ENCODE measurements at places on chromosomes 11 and 22.

GRCh38 chr11:86703987-86704386 is 31.6 kb upstream of the ME3 start:
- DNase-seq = no peak

GRCh38 chr22:19117111-19117512 is 5.1 kb downstream of the DGCR2 start:
- no peak for DNase-seq

DNA sequence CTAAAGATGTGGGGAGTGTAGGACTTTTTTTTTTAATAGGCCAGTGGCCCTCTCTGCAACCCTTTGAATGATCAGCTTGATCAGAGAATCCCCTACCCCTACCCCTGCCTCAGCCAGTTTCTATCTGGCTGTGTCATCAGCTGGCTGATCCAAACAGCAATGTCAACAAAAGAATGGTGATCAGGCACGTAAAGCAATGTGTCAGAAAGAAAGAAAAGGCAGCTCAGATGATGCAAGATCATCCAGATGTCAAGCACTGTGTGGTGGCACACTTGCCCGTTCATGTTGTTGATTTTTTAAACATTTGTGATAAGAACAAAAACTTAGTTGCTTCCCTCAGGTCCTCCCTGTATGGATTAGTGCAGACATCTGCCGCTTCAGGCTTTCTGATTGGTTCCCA is 26.3 kb upstream of the EHF start:
- DNase-seq = no peak

DNA sequence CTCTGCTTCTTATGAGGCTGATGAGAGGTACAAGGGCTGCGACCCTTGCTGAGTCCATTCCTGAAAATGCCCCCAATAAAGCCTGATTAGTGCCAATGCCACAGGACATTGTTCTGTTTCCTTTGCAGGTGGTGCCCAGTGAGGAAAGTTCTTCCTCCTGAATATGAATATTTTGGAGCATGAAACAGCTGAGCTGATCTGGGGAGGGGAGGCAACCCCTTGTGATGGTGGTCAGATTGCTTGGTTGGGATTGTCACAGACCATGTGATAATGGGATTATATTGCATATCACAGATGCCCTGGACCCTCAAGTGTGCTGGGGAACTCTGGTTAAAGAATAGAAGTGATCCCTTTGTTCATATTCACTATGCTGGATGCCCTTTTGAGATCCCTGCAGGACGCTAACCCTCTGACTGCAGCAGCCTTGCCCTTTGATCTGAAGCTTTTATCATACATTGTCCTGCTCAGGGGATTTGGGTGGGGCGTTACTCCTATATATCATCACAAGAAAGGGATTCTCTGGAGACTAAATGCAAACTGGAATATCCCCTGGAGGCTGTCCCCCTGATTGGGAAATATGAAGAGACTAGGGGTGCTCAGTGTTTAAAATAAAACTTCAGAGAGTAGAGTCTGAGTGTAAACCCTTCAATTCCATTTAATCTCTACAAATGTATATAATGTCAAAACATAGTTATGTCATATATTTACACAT is 76.9 kb upstream of the TOP3B start:
- DNase-seq = no peak

- no peak for DNase-seq
Measured at GRCh38 chr11:105448703-105449079, 161.2 kb upstream of the GRIA4 start.

DNA sequence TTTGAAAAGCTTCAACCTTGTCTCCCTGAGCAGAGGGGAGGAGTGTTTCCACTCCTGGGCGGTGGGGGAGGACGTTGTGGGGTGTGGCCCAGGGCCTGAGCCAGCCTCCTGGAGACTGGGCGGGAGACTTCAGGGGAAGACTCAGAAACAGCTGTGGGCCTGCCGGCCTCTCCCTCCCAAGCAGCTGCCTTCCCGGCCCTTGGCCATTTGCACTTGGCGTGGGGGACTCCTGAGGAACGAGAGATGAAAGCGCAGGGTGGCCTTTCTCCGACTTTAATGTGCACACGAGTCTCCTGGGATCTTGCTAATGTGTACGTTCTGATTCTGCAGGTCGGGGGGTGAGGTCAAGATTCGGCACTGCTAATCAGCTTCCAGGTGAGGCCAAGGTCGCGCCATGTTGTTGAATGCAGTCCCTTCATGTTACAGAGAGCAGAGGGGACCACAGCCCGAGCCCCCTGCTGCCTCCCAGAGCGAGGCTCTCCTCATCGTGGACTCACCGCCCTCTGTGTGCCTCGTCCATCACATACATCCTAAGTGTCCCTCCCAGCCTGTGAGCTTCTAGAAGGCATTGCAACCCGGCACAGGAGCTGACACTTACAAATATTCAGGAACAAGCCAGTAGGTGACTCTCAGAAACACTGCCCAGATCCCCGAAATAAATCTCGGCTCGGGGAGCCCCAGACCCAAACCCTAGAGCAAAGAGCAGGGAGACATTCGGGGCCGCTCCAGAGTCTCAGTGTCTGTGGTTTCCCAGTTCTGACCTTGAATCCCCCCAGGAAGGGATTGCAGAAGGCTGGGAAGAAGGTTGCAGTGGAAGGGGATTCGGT is 7.7 kb downstream of the LIF start:
- DNase-seq = peak; percentile 70

DNA sequence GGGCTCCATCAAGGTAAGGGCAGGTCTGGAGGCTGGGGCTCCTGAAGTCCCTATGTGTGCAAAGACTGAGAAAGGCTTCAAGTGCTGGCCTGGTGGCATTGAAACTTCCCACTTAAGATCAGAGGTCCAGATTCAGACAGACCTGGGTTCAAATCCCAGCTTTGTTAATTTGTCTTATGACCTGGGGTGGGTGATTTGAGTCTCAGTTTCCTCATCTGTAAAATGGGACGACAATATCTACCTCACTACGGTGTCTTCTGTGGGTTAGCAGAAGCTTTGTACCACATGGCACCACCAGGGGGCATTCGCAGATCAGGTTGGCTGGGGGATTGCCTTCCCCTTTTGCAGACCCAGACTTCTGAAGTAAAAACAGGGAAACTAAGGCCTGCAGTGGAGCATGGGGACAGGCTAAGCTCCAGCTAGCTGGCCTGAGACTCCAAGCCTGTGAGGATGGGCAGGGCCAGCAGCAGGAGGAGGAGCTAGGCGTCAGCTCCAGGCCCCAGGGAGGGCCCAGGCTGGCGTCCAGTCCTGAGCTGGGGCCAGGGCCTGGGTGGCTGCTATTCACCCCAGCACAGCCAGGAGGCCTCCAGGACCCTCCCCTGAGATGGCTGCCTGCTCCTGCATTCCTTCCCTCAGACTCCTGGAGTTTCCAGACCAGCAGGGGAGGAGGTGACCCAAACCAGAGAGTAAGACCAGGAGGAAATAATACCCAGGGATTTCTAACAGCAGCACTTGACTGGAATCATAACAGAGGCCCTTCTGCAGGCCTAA is 1.5 kb downstream of the CASTOR1 start:
- peak; percentile 90 for DNase-seq

DNA sequence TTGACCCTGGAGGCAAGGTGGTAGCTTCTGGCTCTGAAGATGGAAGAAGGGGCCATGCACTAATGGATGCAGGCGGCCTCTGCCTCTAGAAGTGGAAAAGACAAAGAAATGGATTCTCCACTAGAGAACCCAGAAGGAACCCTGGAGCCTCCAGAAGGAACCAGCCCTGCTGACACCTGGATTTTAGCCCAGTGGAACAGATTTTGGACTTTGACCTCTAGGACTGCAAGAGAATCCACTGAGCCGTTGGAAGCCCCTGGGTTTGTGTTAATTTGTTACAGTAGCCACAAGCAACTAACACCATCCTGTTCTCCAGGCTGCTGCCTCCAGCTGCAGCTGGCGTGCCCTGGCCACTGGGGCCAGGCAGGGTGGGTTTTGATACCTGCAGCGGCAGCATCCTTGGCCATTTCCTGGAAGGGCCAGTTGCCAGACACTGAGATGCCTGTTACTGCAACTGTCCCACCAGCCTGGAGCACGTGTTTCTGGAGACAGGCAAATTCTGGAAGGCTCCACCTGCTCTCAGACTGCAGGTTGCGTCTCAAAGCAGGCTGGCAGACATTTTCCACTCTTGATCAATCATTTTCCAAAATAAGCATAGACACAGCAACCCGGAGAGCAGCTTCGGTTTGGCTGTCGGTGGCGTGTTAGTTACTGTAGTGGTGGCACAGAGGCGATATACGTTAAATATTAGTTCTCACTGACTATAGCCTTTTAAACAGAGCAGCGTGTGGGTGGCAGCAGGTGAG is 76.8 kb upstream of the PARVG start:
- DNase-seq = no peak

GRCh38 chr11:43934601-43935423 is 7.6 kb upstream of the C11orf96 start:
- DNase-seq = no peak

- no peak for DNase-seq
Measured at GRCh38 chr22:32199341-32199740, 5.5 kb downstream of the RFPL2 start.

DNA sequence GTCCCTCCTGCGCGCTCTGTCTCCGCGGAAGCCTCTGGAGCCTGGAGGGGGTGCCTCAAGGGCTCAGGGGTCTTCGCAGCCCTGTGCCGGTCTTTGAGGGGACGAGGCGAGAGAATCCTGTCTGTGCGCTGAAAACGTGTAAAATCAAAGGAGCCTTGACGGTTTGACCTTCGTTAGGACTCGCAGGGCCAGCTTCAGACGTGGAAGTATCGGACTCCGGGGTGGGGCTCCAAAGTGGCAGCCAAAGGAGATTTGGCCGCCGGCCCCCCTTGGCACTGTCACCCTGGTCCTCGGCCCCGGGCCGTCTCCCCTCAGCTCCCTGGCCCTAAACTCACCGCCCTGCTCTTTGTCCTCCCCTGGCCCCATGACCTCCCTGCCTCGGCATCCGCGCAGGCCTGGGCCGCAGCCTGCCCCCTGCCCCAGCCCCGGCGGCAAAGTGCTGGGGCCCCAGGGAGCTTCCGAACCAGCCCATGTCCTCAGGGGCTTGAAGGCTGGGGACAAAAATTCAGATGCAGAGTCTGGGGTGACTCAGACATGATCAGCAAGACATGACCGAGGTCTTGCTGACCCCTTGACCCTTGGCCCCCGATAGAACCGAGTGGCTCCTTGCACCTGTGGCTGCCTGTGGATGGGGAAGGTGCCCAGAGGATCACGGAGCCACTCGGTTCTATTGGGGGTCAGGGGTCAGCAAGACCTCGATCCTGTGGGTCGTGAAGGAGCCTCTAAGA is 6.9 kb upstream of the PHRF1 start:
- DNase-seq = no peak

DNA sequence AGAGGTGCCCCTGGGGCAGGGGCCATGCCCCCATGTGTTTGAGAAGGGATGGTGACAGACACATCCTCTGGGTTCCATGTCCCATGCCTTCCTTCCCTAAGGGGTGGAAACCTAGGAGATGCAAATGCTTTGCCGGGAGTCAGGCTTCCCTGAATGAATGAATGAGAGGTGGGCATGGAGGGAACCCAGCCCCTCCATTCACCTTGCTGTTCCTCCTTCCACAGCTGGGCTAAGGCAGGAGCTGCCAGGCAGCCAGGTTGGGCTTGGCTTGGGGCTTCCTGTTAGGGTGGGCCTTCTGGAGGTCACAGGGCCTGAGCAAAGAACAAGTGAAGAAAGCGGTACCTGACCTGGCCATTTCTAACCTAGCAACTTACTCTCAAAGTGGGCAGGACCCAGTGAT is 926 bp downstream of the POU2F3 start:
- DNase-seq = no peak

DNA sequence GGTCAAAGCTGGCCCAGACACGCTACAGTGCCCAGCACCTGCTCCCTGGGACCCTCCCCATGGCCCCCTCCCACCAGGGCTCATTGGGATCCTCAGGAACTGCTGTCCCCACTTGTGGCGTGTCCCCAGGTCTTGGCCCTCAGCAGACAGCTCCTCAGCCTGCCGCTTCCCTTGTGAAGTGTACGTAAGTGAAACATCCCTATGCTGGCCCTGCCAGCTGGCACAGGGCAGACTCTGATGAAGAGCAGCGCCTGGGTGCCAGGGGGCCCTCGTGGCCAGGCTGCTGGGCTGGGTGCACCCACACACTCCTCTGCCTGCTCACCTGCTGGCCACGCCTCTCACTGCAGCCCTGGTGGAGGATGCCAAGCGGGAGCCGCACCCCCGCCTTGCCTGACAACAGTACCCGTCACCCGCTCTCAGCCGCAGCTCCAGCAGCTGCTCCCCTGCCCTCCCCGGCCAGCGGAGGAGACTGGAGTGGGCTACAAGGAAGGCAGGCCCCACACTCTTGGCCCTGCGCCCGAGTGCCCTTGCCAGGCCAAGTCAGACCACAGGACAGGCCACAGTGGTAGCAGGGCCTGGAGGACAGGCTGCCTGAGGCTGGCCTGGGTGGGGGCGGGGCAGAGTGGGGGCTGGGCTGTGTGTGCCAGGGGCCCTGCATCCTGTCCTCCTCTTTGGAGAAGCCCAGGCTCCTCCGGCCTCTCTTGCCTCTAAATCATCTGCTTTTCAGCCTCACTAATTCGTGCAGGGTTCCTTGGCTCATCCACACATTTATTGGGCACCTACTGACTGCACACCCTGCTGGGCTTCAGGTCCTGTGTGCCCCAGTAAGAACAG is 39.5 kb downstream of the IGF2 start:
- DNase-seq = no peak

DNA sequence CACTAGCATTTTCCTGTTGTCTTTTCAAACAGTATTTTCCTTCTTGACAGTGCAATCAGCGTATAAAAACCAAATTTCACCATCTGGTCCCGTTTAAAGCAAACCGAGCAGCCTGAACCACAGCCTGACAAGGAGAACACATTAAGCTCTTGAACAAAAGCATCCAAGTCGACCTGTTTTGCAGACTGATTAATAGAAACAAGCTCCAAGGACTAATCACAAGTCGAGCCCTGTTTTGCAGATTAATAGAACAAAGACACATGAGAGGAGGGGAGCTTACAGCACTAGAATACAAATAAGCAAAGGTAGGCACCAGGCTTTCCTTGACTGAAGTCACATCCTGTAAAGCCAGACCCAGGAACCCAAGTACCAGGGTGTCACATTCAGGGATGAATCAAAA is 104.8 kb downstream of the MPPED2 start:
- DNase-seq = no peak

DNA sequence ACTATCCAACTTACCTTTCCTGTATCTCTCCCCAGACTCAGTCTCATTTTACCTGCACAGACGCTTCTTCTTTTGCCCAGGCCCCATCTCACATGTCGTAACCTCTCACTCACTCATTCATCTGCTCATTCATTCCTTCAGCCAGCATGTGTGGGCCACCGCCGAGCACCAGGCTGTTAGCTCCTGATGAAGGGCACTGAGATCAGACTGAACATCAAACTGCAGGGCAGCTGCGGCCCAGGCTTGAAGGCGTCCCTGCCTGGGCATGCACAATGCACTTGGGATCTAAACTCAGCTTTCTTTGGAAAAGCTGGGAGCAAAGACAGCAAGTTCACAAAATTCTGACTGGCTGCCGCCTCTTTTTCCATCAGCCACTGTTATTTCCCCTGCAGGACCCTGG is 1456.3 kb downstream of the BRD1 start:
- DNase-seq = no peak

GRCh38 chr11:45678976-45679375 is 13.6 kb upstream of the CHST1 start:
- DNase-seq = no peak
